ENCODE measurements at places on chromosomes 5 and 9. TPM values are rescaled to one million over a fixed set of nuclear protein-coding genes. Genes with fewer than 3 reads are reported as not detected.

The KIF12 gene
- not detected for total RNA-seq

DNA sequence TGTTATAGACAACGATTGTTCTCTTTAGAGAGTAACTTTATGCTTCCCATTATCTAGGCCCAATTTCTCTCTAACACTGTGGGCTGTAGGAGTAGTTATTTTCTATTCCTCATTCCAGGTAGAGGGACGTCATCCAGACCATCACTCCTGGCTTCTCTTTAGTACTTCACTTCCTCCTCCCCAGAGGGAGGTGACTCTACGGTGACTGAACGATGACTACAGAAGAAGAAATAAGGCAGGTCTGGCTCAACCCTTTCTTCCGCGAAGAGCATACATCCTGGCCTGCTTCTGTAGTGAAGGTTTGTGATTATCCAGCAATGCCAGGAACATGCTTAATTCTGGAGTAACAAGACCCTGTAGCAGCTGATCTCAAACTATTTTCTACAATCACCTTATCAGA, 50.8 kb downstream of the HMGCR start:
- no peak for DNase-seq

GRCh38 chr5:56963246-56963645, 11.3 kb upstream of the MIER3 start:
- DNase-seq = no peak

GRCh38 chr9:89461265-89461664, 36.6 kb downstream of the SEMA4D start:
- no peak for DNase-seq

The KIF2A gene
- 178 TPM for total RNA-seq

- no peak for DNase-seq
These were observed 19.1 kb downstream of the FAM81B start for GRCh38 chr5:95410279-95410678.

The STRBP gene
- 29.9 TPM for total RNA-seq

DNA sequence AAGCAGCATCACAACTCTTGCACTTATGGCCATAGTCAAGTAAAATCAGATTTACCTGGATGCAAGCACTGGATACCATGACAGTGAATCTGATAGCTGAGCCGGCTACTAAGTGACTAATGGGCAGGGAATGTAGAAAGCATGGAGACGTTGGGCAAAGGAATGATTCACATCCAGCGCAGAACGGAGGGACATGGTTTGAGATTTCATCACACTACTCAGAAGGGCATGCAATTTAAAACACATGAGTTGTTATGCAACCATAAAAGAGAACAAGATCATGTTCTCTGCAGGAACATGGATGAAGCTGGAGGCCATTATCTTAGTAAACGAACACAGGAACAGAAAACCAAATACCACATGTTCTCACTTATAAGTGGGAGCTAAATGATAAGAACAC, 169.1 kb upstream of the PIK3R1 start:
- DNase-seq = no peak

DNA sequence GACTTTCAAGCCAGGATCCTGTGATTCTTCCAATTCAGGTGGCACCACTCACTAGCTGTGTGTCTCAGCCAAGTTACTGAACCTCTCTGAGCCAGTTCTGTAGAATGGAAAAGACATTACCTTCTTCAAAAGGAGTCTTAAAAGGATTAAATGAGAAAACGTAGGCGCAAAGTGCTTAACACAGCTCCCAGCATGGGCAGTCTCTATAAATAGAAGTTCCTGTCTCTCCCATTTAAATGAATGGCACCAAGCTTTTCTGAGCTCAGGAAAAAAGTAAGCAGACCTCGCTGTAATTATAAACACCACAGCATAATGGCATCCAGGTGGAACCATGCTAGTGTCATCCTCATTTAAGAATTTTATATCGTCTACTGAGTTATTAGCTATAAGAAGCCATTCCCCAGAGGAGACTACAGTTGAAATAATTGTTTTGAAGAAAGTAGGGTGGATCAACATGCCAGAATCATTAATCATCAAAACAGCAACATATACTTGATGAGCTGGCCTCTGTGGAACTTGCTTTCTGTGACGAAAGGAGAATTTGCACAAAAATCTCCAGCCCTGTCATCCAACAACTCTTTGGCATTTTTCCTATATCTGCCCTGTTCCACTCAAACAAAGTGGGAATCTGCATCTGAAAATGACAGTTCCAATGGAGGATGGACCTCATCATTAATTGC, 188.9 kb downstream of the SPOCK1 start:
- DNase-seq = no peak

GRCh38 chr5:169871826-169872490, 108.3 kb downstream of the INSYN2B start:
- DNase-seq = no peak

GRCh38 chr5:121762426-121762825, 89.3 kb upstream of the FTMT start:
- DNase-seq = no peak

DNA sequence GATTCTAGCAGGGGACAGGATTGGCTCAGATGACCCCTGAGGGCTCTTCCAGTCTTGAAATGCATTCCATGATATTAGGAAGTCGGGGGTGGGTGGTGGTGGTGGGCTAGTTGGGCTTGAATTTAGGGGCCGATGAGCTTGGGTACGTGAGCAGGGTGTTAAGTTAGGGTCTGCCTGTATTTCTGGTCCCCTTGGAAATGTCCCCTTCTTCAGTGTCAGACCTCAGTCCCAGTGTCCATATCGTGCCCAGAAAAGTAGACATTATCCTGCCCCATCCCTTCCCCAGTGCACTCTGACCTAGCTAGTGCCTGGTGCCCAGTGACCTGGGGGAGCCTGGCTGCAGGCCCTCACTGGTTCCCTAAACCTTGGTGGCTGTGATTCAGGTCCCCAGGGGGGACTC, 2.9 kb upstream of the MYOZ3 start:
- DNase-seq = no peak

The SPATA31C1 gene
- total RNA-seq = not detected

The CCNI2 gene
- 10.2 TPM for total RNA-seq

GRCh38 chr5:149254506-149254905, 17.2 kb upstream of the AFAP1L1 start:
- peak; percentile 15 for DNase-seq

The CARD19 gene
- total RNA-seq = 68.9 TPM

DNA sequence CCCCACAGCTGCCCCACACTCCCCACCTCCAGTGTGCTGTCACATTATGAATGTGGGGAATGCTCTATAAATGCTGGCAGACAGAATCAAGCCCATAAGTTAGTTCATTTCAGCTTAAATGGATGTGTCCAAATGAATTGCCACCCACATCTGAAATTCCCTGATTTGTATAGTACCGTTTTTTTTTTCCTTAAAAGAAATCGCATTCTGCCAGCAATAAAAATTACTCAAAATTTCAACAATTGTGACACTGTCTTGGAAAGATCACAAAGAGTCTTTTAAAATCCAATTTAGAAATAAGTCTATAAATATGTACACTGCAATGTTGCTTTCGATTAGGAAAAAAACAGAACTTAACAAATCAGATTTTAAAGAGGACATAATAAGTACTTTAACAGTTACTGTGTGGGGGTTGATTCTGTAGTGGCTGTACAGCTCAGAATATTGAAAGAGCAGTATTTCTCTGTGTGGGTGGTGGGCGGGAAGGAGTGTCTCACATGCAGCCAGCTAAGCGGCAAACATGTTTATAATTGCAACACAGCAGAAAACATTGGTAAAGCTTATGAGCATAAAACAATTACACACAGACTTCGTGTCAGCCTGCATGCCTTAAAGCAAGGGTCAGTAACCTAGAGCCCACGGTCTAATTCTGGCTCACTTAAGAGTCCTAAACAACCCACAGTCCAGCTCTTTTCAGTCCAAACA, 24.9 kb upstream of the CSNK1G3 start:
- DNase-seq = no peak

GRCh38 chr9:98657897-98658296, 50.8 kb downstream of the GABBR2 start:
- DNase-seq = no peak

GRCh38 chr9:94084314-94084713, at the start of gene PTPDC1:
Gene PTPDC1, plus strand, starts transcription at chr9:94084464. Its CDS starts 67 bp downstream, at chr9:94084531.
- no peak for DNase-seq

GRCh38 chr5:122430319-122430586, 118.2 kb downstream of the SNCAIP start:
- DNase-seq = no peak

The BTNL8 gene
- total RNA-seq = not detected

The BRINP1 gene
- total RNA-seq = not detected

The TPM2 gene
- total RNA-seq = 92.3 TPM

The ENTR1 gene
- total RNA-seq = 96.0 TPM

GRCh38 chr9:99778308-99778707, 43.4 kb upstream of the NR4A3 start:
- no peak for DNase-seq

DNA sequence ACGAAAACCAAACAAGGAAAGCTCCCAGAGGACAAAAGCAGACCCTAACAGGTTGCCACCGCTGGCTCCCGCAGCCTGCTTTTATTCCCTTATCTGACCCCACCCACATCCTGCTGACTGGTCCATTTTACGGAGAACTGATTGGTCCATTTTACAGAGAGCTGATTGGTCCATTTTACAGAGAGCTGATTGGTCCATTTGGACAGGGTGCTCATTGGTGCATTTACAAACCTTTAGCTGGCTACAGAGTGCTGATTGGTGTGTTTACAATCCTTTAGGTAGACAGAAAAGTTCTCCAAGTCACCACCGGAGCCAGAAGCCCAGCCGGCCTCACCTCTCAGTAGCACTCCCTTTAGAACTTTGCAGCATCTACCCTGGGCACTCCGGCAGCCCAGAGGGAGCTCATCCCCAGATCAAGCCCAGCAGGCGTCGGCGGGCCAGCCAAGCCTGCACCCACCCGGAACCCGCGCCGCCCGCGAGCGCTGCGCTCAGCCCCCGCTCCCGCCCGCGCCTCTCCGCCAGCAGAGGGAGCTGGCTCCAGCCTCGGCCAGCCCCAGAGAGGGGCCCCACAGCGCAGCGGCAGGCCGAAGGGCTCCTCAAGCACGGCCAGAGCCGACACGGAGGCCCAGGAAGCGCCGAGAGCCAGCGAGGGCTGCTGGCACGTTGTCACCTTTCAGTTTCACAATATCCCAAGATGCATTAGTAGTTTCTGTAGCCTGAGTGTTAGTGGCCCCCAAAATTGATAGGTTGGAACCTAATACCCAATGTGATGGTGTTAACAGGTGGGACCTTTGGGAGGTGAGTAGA, 35.3 kb upstream of the CLPTM1L start:
- peak; percentile 50 for DNase-seq

DNA sequence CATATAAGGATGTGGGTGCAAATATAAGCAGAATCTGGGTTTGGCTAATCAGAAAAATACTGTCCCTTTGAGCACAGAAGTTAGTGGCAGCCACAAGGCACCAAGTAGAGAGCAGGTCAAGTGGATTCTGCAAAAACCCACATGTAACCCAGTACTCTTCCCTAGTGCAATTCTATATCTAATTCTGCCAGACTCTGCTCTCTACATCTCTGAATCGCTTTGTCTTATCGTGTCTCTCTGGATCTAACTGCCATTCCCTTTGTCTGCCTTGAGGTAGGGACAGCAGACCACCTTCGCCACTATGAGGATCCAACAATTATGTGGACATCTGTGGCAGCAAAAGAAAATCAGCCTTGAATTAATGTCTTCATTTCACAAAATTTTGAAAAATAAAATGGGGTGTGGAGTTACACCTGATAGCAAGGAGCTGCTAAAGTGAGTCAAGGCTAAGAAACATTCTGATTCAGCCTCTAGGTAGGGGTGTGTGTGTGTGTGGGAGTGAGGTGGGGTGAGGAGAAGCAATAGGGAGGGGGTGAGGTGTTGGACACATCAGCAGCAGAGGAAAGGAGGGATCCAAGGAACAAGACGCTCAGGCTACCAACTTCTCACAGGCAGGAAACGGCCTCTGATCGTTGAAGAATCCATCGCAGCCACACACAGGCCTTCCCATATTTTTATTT, 33.7 kb upstream of the ZNF366 start:
- no peak for DNase-seq

DNA sequence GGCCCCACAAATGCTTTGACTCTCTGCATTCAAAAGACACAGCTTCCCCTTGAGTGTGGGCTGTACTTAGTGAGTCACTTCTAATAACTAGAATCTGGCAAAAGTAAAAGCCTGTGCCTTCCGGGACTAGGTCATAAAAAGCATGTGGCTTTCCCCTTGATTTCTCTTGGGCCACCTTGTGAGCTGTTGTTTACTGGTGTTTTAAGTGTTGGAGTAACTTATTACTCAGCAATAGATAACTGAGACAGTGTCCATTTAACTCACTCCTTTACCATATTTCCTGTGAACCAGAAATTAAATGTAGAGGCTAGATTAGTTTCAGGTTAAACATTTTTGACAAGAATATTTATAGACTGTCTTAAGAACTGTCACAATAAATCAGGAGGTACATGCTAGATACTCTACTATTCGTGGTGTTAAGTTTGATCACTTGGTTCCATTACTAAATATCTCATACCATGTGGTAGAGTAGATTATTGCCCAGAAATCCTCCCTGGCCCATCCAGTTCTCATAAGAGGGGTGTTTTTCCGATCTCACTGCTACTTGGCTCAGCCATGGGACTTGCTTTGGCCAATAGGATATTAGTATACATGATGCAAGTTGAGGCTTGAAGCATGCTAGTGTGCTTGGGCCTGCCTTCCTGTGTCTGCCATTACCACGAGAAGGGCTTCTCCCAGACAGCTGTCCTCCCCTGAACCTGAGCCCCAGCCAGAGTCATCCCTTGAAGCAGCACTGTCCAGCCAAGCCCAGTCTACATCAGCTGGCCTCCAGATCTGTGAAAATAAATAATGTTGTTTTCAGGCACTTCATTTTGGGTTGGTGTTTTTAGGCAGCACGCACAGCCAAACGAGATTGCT, 10.4 kb upstream of the CMBL start:
- DNase-seq = no peak

- no peak for DNase-seq
These were observed 2.5 kb downstream of the NHP2 start for GRCh38 chr5:178150977-178151734.

GRCh38 chr5:175606409-175606808, 51.5 kb upstream of the HRH2 start:
- DNase-seq = no peak

The PDCD1LG2 gene
- total RNA-seq = not detected

GRCh38 chr5:6484899-6485298, 36.2 kb downstream of the UBE2QL1 start:
- no peak for DNase-seq

- no peak for DNase-seq
These were observed 23.2 kb upstream of the RCL1 start for GRCh38 chr9:4769321-4770080.

GRCh38 chr9:6076851-6077250, 61.4 kb upstream of the RANBP6 start:
- no peak for DNase-seq

DNA sequence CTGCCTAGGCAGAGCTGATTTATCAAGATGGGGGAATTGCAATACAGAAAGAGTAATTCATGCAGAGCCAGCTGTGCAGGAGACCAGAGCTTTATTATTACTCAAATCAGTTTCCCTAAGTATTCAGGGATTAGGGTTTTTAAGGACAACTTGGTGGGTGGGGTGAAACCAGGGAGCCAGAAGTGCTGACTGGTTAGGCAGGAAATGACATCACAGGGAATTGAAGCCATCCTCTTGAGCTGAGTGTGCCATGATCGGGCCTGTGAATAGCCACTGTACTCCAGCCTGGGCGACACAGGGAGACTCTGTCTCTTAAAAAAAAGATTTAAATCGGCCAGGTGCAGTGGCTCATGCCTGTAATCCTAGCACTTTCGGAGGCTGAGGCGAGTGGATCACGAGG, 45.3 kb upstream of the CDK5RAP2 start:
- DNase-seq = no peak

GRCh38 chr9:83996126-83996525, 15.5 kb downstream of the RMI1 start:
- DNase-seq = no peak

Measured in naive thymus-derived CD8-positive, alpha-beta T cell (primary cell).